ENCODE measurements at places on chromosomes 12 and 14. TPM values are rescaled to one million over a fixed set of nuclear protein-coding genes. Genes with fewer than 3 reads are reported as not detected.

DNA sequence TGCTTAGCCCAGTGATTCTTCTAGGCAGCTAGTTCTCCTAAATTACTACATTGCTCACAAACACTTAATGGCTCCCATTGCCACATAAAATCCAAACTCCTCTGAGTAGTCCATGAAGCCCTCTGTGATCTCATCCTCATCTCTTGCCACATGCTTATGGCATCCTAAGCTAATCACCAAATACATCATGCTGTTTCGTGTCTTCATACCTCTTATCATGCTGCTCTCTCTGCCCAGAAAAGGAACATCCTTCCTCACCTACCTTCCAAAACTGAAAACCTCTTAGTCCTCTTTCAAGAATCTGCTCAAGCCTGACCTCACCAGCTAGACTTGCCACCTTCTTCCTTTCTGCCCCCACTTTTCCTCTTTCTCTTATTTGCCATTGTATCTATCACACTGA, 108.5 kb downstream of the DUSP6 start:
- H3K4me1 ChIP-seq: peaks cover 75% of the 10 kb centered on the region
- H3K36me3 ChIP-seq: peaks cover 31% of the 10 kb centered on the region
- peak overlapping the region; percentile 1 for H3K4me3 ChIP-seq
- no peaks in the 10 kb centered on the region for H3K27me3 ChIP-seq

DNA sequence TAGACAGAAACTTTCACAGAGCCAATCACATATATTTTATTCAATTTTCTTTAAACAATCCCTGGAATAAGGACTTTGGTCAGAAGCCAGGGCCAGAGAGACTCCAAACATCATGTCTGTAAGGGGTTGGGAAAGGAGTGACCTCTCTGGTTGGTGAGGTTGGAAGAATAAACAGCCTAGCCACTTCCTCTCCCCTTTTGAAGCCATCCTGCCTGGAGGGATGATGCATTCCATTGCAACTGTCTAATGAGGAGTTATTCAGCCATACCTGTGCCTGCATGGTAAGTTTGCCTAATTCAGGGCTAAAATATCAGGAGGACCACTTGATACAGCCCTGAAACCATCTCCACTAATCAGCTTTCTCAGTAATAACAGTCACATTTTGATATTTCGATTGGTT, 299.8 kb downstream of the KCNH5 start:
- no peaks in the 10 kb centered on the region for H3K36me3 ChIP-seq
- DNase-seq: no peak
- H3K4me3 ChIP-seq: no peak overlapping the region

- no peak overlapping the region for H3K27ac ChIP-seq
- H3K4me3 ChIP-seq: no peak overlapping the region
- H3K36me3 ChIP-seq: no peaks in the 10 kb centered on the region
- H3K4me1 ChIP-seq: no peaks in the 10 kb centered on the region
These were observed 198.5 kb downstream of the SLC25A21 start for GRCh38 chr14:36973806-36974442.

DNA sequence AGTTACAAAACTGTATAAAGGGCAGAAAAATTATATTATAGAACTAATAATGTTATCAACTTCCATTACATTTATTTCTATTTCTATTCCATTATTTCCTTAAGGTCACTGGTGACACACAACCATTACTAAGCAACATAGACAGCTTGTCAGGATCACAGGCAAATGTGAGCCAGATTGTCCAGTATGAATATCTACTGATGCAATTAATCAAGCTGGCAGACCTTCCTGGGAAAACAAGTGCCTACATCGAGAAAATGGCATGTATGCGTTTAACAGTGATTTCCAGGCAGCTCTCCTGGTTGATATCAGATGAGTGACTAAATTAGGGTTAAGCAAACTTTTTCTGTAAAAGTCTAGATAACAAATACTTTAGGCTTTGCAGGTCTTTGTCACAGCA, 36.9 kb upstream of the TSPAN8 start:
- no peak overlapping the region for H3K4me3 ChIP-seq
- no peaks in the 10 kb centered on the region for H3K27me3 ChIP-seq
- no peak for DNase-seq
- no peak overlapping the region for H3K27ac ChIP-seq
- H3K36me3 ChIP-seq: no peaks in the 10 kb centered on the region

GRCh38 chr14:106845286-106846087, 1319.1 kb downstream of the TMEM121 start:
- H3K36me3 ChIP-seq: no peaks in the 10 kb centered on the region
- H3K4me1 ChIP-seq: peaks cover 32% of the 10 kb centered on the region
- peaks cover 9% of the 10 kb centered on the region for H3K27me3 ChIP-seq
- DNase-seq: peak; percentile 46

- H3K4me1 ChIP-seq: no peaks in the 10 kb centered on the region
- H3K4me3 ChIP-seq: no peak overlapping the region
- no peaks in the 10 kb centered on the region for H3K27me3 ChIP-seq
These were observed 202.6 kb upstream of the AVPR1A start for GRCh38 chr12:63353559-63353958.

The ZFHX2 gene
- total RNA-seq: 0.90 TPM

The RBP5 gene
- 0.29 TPM for total RNA-seq

DNA sequence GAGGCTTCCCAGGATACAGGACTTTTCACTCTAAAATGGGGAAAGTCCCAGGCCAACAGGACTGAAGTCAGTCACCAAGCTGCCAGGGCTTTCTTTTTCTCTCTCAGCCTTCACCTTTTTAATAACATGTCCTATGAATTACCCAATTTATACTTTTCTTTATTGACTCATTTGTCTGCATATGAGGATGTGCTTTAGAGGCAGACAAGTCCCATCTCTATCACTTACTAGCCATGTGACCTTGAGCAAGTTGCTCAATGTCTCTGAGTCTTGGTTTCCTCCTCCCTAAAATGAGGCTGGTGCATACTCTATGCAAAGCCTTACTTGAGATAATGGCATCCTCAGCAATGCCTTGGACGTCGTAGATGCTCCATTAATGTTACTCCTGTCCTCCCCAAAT, 98.1 kb upstream of the TMPO start:
- no peak overlapping the region for H3K4me3 ChIP-seq
- H3K27ac ChIP-seq: no peak overlapping the region
- DNase-seq: no peak
- H3K36me3 ChIP-seq: no peaks in the 10 kb centered on the region

All from activated CD8-positive, alpha-beta T cell treated with anti-CD3 and anti-CD28 coated beads, Interleukin-2, amount 10 ng/mL, durations not matched to agents 7 days and 5 days (primary cell).